ENCODE measurements at places on chromosomes 5 and 9. TPM values are rescaled to one million over a fixed set of nuclear protein-coding genes. Genes with fewer than 3 reads are reported as not detected.

RNF208 gene
- 0.98 TPM for total RNA-seq

PCDHA4 gene
- 2.0 TPM for total RNA-seq

DNA sequence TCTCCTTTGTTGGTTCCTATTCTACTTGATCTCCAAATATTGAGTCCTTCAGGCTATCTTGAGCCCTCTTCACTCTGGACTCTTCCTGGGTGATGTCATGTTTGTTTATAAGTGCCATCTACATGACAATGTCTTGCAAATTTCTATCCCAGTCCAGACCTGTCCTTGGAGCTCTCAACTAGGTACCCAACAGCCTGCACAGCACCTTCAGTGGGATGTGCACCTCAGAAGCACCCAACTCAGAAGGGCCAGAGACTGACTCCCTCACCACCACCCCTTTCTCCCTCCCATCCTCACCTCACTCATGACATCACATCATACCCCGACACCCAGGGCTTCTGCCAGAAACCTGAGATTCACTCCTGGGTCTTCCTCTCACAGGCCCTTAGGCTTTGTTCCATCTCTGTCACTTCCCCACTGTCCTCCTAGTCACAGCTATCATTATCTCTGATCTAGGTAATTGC lies 14.4 kb downstream of the TXN start:
- H3K27me3 ChIP-seq, result no peaks in the 10 kb centered on the region
- H3K4me1 ChIP-seq, result no peaks in the 10 kb centered on the region
- no peaks in the 10 kb centered on the region for H3K36me3 ChIP-seq
- H3K4me3 ChIP-seq, result no peak overlapping the region
- no peak for DNase-seq

- H3K4me1 ChIP-seq, result no peaks in the 10 kb centered on the region
- no peak overlapping the region for H3K27ac ChIP-seq
- no peak for DNase-seq
- no peaks in the 10 kb centered on the region for H3K27me3 ChIP-seq
Measured at GRCh38 chr9:111691672-111692329, 30.4 kb downstream of the GNG10 start.

- no peak overlapping the region for H3K27ac ChIP-seq
- no peaks in the 10 kb centered on the region for H3K36me3 ChIP-seq
- H3K4me3 ChIP-seq, result no peak overlapping the region
- H3K4me1 ChIP-seq, result no peaks in the 10 kb centered on the region
- no peaks in the 10 kb centered on the region for H3K27me3 ChIP-seq
Measured at GRCh38 chr5:82314964-82315758, 37.0 kb upstream of the RPS23 start.

- H3K4me3 ChIP-seq, result peak within 1 kb of the TSS; percentile 83
- DNase-seq, result peak; percentile 93
- peak within 1 kb of the TSS; percentile 95 for H3K27ac ChIP-seq
- H3K4me1 ChIP-seq, result peaks cover 70% of the 10 kb centered on the region
- H3K27me3 ChIP-seq, result no peaks in the 10 kb centered on the region
Measured at GRCh38 chr5:181243564-181244343, at the start of gene RACK1. Gene RACK1 (minus strand): TSS chr5:181243906. CDS start chr5:181243800, 106 bp downstream.

- H3K36me3 ChIP-seq, result no peaks in the 10 kb centered on the region
- DNase-seq, result no peak
- no peak overlapping the region for H3K4me3 ChIP-seq
- peaks cover 8% of the 10 kb centered on the region for H3K4me1 ChIP-seq
Measured at GRCh38 chr5:175796536-175797499, 74.6 kb upstream of the CPLX2 start.

- no peak overlapping the region for H3K4me3 ChIP-seq
- H3K36me3 ChIP-seq, result no peaks in the 10 kb centered on the region
- no peak overlapping the region for H3K27ac ChIP-seq
- H3K4me1 ChIP-seq, result peaks cover 29% of the 10 kb centered on the region
- no peaks in the 10 kb centered on the region for H3K27me3 ChIP-seq
Measured at GRCh38 chr5:68447136-68447929, 231.8 kb downstream of the PIK3R1 start.

DNA sequence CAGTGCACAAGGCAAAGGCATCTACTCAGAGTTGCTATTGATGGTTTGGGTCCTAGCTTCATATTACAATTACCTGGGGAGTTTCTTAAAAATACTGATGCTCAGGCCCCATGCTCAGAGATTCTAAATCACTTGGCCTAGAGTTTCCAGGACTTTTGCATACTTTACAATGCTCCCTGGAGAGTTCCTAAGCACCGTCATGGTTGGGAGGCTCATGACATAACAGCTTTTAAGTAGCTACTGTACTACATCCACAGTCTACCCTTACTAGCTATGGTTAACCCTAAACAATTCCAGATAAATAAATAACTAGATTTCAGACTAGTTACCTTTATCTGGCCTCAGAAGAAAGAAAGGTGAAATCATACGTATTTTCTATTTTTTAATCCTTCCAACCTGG lies 414.4 kb downstream of the PDE4D start:
- no peak for DNase-seq
- no peaks in the 10 kb centered on the region for H3K4me1 ChIP-seq
- no peak overlapping the region for H3K4me3 ChIP-seq
- no peak overlapping the region for H3K27ac ChIP-seq
- H3K27me3 ChIP-seq, result no peaks in the 10 kb centered on the region

DNA sequence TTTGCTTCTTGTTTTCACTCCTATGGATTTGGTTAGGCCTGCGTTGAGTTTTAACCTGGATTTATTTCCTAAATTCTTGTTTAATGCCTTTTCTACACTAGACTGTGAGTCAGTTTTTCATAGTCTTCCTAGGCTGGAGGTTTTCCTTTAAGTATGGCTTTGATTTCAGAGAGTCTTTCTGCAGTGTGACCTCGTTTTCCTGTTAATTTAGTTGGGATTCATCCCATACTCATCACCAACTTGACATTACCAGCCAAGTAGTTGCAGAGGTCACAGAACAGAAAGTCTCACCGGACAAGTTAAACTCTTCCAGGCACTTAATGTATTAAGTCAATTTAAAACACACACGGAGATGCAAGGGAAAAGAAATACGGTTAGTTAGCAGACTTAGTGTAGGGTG lies 29.7 kb upstream of the AUH start:
- DNase-seq, result no peak
- no peak overlapping the region for H3K27ac ChIP-seq
- no peak overlapping the region for H3K4me3 ChIP-seq
- peaks cover 9% of the 10 kb centered on the region for H3K4me1 ChIP-seq
- H3K27me3 ChIP-seq, result no peaks in the 10 kb centered on the region

DNA sequence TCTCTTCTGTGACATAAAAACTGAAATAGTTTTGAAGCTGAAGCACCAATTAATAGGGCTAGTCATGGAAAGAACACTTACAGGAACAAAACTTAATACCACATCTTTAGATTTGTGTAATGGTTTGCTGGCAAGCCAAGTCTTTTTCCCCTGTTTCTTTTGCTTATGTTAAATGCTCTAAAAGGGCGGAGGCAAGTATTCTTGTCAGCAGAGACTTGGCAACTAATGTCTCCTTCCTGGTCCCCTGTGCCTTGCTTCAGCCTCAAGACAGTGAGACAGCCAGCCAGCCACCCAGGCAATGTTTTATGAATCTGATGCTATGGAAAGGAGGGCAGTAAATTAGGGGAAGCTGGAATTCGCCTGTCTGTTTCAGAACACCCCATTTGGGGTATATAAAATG lies 45.7 kb downstream of the PRRC1 start:
- DNase-seq, result no peak
- H3K4me3 ChIP-seq, result no peak overlapping the region
- peaks cover 3% of the 10 kb centered on the region for H3K36me3 ChIP-seq
- no peaks in the 10 kb centered on the region for H3K27me3 ChIP-seq

DNA sequence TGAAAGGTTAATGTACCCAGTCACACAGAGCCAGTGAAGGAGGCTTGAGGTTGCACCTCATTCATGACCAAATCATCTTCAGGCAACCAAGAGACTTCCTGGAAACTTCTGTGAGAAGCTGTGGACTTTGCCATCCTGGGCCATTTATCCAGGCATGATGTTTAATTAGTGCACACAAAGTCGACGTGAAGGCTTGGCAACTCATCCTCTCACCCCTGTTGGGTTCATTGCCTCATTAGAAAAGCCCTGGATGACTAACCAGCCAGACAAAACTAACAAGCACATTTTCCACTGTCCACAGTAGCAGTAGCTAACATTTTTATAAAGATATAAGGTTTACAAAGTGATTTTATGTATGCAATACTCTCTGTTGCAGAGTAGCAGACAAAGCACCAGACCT lies 65.7 kb upstream of the ZNF462 start:
- no peaks in the 10 kb centered on the region for H3K36me3 ChIP-seq
- no peak overlapping the region for H3K4me3 ChIP-seq
- no peak overlapping the region for H3K27ac ChIP-seq
- DNase-seq, result no peak
- H3K27me3 ChIP-seq, result no peaks in the 10 kb centered on the region

GRCh38 chr5:81314581-81314980 lies 13.2 kb downstream of the ZCCHC9 start:
- no peaks in the 10 kb centered on the region for H3K4me1 ChIP-seq
- no peak overlapping the region for H3K27ac ChIP-seq
- H3K4me3 ChIP-seq, result no peak overlapping the region
- H3K36me3 ChIP-seq, result no peaks in the 10 kb centered on the region
- H3K27me3 ChIP-seq, result no peaks in the 10 kb centered on the region

GRCh38 chr9:88818495-88819201 lies 172.6 kb upstream of the S1PR3 start:
- DNase-seq, result no peak
- H3K4me1 ChIP-seq, result peaks cover 18% of the 10 kb centered on the region
- no peak overlapping the region for H3K4me3 ChIP-seq
- H3K27ac ChIP-seq, result no peak overlapping the region
- no peaks in the 10 kb centered on the region for H3K36me3 ChIP-seq

- no peaks in the 10 kb centered on the region for H3K4me1 ChIP-seq
- H3K36me3 ChIP-seq, result no peaks in the 10 kb centered on the region
Measured at GRCh38 chr9:23117616-23118015, 671.0 kb downstream of the DMRTA1 start.

DNA sequence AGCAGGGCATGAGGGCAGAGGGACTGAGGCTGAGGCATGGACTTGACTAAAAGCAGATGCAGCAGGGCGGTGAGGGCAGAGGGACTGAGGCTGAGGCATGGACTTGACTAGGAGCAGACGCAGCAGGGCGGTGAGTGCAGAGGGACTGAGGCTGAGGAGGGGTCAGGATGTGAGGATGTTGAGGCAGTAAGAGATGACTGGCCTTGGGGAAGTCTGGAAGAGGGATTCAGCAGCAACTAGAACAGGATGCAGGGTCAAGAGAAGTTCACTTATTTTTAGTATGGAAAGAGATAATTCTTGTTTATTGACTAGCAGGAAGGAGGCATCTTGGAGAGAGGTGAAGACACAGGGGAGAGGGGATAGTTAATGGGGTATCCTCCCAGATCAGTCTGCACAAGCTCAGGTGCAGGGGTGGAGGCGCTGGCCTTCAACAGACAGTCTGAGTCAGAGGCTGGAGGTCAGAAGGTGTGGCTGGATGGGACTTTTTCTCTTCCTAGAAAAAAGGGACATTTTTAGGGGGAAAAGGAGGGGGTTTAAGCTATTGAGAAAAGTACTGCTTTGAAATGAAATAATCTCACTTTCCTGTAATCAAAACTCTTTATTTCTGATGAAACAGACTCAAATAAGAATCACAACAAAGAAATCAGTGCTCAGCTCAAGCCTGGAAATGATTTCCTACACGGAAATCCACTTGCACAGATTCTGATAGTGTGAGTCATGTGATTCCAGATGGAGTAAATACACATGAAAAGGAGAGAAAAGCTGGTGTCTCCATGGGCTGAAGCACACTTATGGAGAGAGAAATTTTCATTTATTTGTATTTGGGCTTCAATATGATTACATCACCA lies 130.9 kb downstream of the PALM2AKAP2 start:
- no peak overlapping the region for H3K4me3 ChIP-seq
- no peak for DNase-seq
- peaks cover 22% of the 10 kb centered on the region for H3K4me1 ChIP-seq
- H3K36me3 ChIP-seq, result no peaks in the 10 kb centered on the region
- no peaks in the 10 kb centered on the region for H3K27me3 ChIP-seq

- DNase-seq, result peak; percentile 84
- no peaks in the 10 kb centered on the region for H3K27me3 ChIP-seq
- no peaks in the 10 kb centered on the region for H3K36me3 ChIP-seq
- peaks cover 29% of the 10 kb centered on the region for H3K4me1 ChIP-seq
- no peak overlapping the region for H3K27ac ChIP-seq
Measured at GRCh38 chr5:142862594-142862993, 92.4 kb downstream of the ARHGAP26 start.

All from vagina (tissue), 2 donors.